ENCODE measurements at places on chromosomes 16 and 17. TPM values are rescaled to one million over a fixed set of nuclear protein-coding genes. Genes with fewer than 3 reads are reported as not detected.

CD7 gene
- not detected for polyA plus RNA-seq

FOXL1 gene
- 0.88 TPM for polyA plus RNA-seq

DNA sequence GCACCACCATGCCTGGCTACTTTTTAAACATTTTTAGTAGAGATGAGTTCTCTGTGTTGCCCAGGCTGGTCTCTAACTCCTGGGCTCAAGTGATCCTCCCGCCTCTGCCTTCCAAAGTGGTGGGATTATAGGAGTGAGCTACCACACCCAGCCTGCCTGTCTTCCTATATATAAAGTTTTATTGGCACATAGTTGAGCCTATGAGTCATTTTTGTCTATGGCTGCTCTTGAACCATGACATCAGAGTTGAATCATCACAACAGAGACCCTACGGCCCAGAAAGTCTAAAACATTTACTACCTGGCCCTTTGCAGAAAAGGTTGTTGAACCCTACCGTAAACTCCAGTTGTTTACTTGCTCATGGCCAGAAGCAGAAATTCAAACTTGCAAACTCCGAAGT, 7.9 kb downstream of the SEPTIN12 start:
- H3K27ac ChIP-seq, result no peak overlapping the region
- no peaks in the 10 kb centered on the region for H3K4me1 ChIP-seq
- no peaks in the 10 kb centered on the region for H3K36me3 ChIP-seq

DNA sequence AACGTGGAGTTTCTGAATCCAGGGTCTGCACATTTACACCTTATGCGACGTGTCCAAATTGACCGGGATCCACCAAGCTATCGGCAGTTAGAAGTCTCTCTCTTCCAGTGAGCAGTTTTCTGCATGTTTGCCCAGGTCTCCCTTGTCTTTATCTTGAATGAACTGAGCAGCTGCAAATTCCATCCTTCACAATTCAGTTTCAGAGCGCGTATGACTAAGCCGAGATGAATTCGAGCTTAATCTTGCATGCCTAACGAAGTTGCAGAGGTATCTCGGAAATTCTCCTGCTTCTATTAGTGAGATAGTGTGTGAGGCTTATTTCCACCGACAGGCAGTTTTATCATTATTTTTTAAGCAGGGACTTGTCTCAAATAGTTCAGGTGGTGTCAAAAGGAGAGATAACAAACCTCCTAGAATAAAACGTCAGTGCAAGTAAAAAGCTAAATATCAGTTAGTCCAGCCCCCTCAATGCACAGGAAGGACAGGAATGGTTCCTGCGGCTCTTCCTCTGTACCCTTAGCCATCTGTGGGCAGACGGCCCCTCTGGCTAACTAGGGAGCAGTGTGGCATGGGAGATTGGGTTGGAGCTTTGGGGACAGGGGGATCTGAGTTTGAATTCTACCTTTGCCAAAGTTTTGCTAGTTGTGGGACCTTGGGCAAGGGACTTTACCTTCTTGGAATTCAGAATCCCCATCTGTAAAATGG, 93.0 kb upstream of the GPR139 start:
- H3K36me3 ChIP-seq, result no peaks in the 10 kb centered on the region
- DNase-seq, result no peak
- no peak overlapping the region for H3K27ac ChIP-seq
- H3K4me1 ChIP-seq, result no peaks in the 10 kb centered on the region

GRCh38 chr16:67723911-67724305, 4.8 kb upstream of the GFOD2 start:
- H3K27me3 ChIP-seq, result no peaks in the 10 kb centered on the region
- no peak for DNase-seq
- peaks cover 23% of the 10 kb centered on the region for H3K4me1 ChIP-seq
- no peak overlapping the region for H3K4me3 ChIP-seq

TMC8 gene
- polyA plus RNA-seq, result 6.0 TPM

DNA sequence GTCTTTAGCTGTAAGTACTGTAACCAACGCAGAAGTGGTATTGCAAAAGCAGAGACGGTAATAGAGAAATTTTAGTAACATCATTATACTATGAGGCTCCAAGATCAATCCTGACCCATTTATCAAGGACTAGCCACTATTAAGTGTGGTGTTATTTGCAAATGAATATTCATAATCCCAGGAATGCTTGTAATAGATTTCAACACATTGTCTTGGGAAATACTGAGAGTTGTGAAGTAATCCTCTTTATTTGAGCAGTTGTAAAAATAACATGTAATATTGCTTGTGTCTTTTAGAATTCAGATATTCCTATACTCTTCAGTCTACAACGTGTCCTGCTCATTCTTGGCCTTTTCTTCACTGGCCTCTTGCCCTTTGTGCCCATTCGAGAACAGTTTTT, 46.4 kb downstream of the GDPD1 start:
- H3K36me3 ChIP-seq, result no peaks in the 10 kb centered on the region
- H3K27me3 ChIP-seq, result no peaks in the 10 kb centered on the region
- no peaks in the 10 kb centered on the region for H3K4me1 ChIP-seq
- no peak overlapping the region for H3K4me3 ChIP-seq
- DNase-seq, result no peak

GPT2 gene
- 15.9 TPM for polyA plus RNA-seq

NEUROD2 gene
- polyA plus RNA-seq, result not detected

DNA sequence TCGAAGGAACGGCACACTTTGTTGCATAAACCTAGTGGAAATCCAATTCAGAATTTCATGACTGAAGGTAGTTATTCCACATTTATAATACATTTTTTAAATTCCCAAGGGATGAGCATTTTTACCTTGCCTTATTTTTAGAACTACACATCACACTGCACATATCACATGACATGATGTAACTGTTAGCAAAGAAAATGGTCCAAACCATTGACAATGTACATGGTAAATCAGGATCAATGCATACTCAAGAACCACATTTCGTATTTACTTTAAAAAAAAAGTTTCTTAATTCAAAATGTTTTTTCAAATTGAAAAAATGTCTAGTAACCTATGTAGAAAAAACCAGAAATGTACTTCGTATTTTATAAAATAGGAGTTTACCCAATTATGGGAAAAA, 2.5 kb downstream of the KANSL1 start:
- H3K4me1 ChIP-seq, result peaks cover 18% of the 10 kb centered on the region
- H3K4me3 ChIP-seq, result no peak overlapping the region

GRCh38 chr16:79970551-79971236, 370.2 kb upstream of the MAF start:
- H3K27ac ChIP-seq, result no peak overlapping the region
- no peaks in the 10 kb centered on the region for H3K4me1 ChIP-seq
- peak; percentile 78 for DNase-seq
- H3K36me3 ChIP-seq, result no peaks in the 10 kb centered on the region

GRCh38 chr16:25073854-25074253, 37.7 kb upstream of the LCMT1 start:
- no peak for DNase-seq
- no peaks in the 10 kb centered on the region for H3K27me3 ChIP-seq
- H3K36me3 ChIP-seq, result no peaks in the 10 kb centered on the region
- no peak overlapping the region for H3K4me3 ChIP-seq
- no peak overlapping the region for H3K27ac ChIP-seq

- H3K4me3 ChIP-seq, result no peak overlapping the region
- no peaks in the 10 kb centered on the region for H3K27me3 ChIP-seq
- no peak overlapping the region for H3K27ac ChIP-seq
- H3K36me3 ChIP-seq, result peaks cover 52% of the 10 kb centered on the region
- H3K4me1 ChIP-seq, result no peaks in the 10 kb centered on the region
- DNase-seq, result no peak
Measured at GRCh38 chr17:36498560-36499300, 12.2 kb downstream of the ZNHIT3 start.

SMTNL2 gene
- polyA plus RNA-seq, result 0.16 TPM

MSLN gene
- not detected for polyA plus RNA-seq

- H3K4me1 ChIP-seq, result no peaks in the 10 kb centered on the region
- H3K27me3 ChIP-seq, result no peaks in the 10 kb centered on the region
- H3K4me3 ChIP-seq, result no peak overlapping the region
- H3K36me3 ChIP-seq, result no peaks in the 10 kb centered on the region
- DNase-seq, result no peak
Measured at GRCh38 chr17:55830699-55831471, 80.0 kb downstream of the PCTP start.

KIF2B gene
- not detected for polyA plus RNA-seq

DNA sequence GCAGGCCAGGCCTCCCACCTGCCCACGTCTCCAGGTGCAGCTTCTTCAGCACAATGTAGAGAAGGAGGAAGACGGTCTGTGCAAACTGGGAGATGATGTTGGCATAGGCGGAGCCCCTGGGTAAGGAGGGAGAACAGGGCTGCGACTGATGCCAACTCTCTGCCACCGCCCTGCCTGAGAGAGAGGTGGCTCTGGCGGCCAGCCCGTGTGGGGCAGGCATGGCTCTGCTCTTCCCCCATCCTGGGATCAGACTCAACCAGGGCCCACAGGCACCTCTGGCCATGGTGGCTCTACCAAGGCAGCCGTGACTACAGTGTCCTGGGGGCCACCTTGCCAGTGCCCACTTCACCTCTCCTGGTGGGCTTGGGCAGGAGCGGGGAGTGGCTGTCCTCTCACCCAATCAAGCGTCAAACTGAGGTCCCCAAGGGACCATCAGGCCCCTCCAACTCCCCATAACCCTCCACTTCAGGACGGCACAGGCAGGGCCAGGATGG, 8.6 kb downstream of the SLC47A2 start:
- no peak for DNase-seq
- H3K27ac ChIP-seq, result no peak overlapping the region
- H3K4me3 ChIP-seq, result no peak overlapping the region
- peaks cover 17% of the 10 kb centered on the region for H3K4me1 ChIP-seq
- H3K36me3 ChIP-seq, result no peaks in the 10 kb centered on the region

Measured in adrenal gland (tissue), 19 donors.